Stimulated activated CD8-positive, alpha-beta memory T cell treated with anti-CD3 and anti-CD28 coated beads, Interleukin-4, amount 100 ng/mL, for 24 hours (primary cell): ENCODE measurements at places on chromosomes 6 and 20.

DNA sequence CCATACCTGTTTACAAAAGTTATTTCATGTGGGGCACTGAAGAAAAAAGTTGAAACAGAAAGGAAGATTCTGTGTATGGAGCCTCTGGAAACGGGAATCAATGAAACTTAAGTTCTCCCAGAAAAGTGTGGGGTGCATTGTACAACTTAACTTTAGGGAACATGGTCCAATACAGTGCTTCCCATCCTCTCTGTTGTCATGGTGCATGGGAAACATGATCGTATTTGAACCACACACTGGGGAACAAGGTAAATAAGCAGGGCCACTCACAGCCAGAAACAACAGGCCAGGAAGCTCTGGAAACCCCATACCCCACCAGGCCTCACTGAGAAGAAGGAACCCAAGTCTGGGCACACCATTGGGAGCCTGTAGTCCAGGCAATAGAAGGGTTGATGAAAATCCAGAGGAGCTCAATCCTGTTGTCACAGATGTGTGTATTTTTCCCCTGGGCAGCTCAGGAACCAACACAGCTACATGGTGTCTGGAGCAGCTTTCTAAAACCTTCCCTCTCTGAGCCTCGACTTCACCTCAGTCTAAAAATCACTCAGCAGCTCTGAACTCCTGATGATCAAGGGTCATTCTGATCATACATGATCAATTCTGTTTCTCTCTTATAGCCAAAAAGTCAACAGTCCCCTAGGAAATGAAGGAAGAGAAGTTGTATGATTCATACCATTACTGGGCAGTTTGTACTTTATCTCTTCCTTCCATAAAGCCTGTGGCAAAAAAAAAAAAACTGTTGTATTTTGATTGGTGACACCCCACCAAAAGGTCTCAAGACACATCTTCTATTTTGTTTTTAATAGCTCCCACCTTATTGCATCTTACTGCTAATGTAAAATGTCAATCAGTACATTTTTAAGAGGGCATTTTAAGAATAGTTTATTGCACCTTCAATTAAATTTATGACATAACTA is 198.5 kb upstream of the TAB2 start:
- no peak for DNase-seq

GRCh38 chr6:142841915-142842314 is 103.1 kb downstream of the HIVEP2 start:
- DNase-seq: no peak

DNA sequence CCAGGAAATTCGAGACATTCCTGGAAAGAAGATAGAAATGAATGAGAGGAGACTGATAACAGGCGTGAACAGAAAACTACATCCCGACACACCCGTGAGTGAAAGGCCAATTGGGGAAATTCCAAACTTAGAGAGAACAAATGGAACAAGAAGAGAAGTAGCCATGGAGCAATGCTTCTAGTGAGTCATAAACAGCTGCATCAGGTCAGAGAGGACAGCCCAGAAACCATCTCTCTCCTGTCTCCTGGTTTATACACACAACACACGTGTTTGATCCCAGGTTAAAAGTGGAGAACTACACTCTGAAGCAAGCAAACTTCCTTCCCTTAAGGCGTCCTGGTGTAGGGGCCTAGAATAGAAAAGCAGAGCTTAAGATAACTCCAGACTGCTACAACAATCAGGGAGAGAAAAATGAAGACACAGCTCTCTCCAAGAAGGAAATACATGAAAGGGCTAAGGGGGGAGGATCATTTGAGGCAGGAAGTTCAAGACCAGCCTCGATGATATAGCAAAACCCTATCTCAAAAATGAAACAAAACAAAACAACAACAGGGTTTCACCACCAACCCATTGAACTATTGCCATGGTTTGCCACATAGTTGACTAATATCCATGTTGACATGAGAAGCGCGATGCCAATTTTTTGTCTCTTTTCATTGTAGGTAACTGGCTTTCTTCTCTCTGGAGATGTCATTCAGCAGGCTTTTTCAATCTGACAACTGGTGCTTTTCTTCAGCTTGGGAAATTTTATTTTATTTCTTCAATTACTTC is 26.9 kb downstream of the NRN1 start:
- DNase-seq: no peak

DNA sequence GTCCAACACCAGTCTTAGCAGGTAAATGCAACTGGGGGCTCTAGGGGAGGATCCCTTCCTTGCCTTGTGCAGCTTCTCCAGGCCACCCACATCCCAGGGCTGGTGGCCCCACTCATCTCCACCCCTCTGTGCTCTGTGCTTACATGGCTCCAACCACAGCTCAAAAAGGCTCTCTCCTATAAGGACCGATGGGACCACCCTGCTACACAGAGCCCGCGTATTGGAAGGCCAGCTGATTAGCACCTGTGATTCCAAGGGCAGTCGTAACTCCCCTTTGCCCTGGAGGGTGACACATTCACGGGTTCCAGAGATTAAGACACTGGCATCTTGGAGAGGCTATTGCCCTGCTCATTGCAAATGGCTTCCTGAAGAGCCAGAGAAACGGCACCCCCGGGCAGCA is 84.8 kb downstream of the BMP7 start:
- no peak for DNase-seq

- DNase-seq: peak; percentile 49
Observed at GRCh38 chr20:45946149-45946970, 11.9 kb downstream of the PCIF1 start.

- peak; percentile 29 for DNase-seq
Observed at GRCh38 chr20:3045042-3045815, 623 bp upstream of the MRPS26 start.

- no peak for DNase-seq
Observed at GRCh38 chr6:88815491-88815890, 147.9 kb downstream of the RNGTT start.

- DNase-seq: no peak
Observed at GRCh38 chr6:105835373-105835772, 250.8 kb upstream of the PRDM1 start.

GRCh38 chr20:11457488-11457887 is 460.2 kb upstream of the BTBD3 start:
- DNase-seq: no peak

- no peak for DNase-seq
Observed at GRCh38 chr6:66664112-66664511, 957.1 kb upstream of the EYS start.

- no peak for DNase-seq
Observed at GRCh38 chr6:128073389-128073788, 172.5 kb upstream of the THEMIS start.

DNA sequence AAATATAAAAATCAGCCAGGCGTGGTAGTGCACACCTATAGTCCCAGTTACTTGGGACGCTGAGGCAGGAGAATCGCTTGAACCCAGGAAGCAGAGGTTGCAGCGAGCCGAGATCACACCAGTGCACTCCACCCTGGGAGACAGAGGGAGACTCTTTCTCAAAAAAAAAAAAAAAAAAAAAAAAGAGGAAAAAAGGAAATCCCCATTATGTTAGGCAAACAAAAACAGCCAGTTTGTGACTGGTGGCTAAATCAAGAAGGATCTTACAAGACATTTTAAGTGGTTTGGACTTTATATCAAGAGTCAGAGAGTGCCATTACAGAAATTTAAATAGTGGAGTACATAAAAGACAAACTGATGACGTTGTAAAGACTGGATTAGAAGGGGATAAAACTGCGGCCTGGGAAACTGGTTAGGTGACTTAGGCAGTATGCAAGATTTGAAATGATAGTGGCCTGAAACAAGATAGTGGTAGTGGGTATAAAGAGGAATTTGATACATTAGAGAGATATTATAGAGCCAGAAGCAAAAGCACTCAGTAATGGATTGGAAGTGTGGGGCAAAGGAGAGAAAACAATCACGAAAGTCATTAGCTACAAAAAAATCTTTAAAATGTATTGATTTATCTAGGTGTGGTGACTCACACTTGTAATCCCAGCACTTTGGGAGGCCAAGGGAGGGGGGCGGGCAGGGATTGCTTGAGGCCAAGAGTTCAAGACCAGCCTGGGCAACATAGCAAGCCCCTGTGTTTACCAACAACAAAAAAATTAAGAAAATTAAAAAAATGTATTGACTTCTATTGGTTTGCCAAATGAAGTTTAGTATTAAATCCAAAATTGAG is 1.7 kb upstream of the MYO6 start:
- no peak for DNase-seq

GRCh38 chr20:52801628-52802006 is 170.5 kb upstream of the TSHZ2 start:
- DNase-seq: no peak

GRCh38 chr6:86511962-86512361 is 425.4 kb upstream of the HTR1E start:
- no peak for DNase-seq

DNA sequence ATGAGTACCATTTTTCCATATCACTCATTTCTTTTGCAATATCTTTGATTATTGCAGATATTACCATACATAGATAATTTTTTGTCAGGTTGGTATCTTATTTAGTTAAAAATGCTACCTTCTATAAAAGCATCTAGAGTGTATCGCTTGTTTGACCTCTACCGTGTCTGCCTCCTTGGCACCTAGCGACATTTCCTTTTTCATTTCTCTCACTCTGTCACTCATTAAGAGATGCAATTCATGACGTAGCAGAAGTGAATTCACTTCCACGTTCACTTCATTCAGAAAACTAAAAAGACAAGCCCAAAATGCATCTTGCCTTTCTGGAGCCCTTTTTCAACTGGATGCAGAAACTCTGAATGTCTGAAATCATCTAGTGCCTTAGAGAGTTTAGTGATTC is 172.9 kb downstream of the MMS22L start:
- DNase-seq: no peak

- DNase-seq: no peak
Observed at GRCh38 chr6:170209354-170210025, 81.4 kb downstream of the DLL1 start.

GRCh38 chr20:17925141-17925939 is 43.3 kb downstream of the SNX5 start:
- DNase-seq: no peak

GRCh38 chr20:58043236-58044140 is 185.0 kb downstream of the ANKRD60 start:
- DNase-seq: no peak

DNA sequence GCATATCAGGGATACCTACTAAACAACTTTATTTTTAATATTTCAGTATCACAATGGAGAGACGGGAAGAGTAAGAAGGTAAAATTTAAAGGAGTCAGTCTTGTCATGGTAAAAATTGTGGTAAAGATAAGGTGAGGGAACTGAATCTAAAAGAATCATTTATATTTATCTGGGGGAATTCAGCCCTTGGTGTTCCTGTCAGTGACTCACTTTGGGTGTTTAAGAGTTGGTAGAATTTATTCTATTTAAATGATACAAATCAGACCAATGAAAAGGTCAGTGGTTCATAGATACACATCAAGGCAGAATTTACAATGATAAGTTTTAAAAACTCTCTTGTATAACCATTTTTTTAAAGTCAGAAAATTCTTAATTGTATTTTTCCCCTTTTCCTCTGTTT is 164.4 kb downstream of the CDKAL1 start:
- DNase-seq: no peak

DNA sequence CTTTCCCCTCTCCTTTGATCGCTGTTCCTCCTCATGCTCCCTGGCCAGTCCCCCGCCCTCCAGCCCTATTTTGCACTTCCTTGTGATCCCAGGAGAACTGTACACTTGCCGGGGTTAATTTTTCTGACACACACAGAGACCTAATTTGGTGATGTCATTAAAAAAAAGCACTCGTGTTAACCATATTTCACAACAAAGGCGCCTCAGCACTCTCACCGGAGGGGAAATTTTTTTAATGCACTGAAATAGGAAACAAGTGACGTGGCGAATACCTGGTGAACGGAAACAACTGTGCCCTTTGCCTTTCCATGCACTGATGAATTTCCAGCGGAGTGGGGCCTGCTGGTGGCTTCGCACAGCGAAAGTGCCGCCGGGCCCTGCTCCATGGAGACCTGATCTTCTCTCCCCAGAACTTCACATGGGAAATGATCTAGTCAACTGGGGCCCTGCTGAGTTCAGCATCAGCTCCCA is 53.9 kb upstream of the TAGAP start:
- peak; percentile 49 for DNase-seq

DNA sequence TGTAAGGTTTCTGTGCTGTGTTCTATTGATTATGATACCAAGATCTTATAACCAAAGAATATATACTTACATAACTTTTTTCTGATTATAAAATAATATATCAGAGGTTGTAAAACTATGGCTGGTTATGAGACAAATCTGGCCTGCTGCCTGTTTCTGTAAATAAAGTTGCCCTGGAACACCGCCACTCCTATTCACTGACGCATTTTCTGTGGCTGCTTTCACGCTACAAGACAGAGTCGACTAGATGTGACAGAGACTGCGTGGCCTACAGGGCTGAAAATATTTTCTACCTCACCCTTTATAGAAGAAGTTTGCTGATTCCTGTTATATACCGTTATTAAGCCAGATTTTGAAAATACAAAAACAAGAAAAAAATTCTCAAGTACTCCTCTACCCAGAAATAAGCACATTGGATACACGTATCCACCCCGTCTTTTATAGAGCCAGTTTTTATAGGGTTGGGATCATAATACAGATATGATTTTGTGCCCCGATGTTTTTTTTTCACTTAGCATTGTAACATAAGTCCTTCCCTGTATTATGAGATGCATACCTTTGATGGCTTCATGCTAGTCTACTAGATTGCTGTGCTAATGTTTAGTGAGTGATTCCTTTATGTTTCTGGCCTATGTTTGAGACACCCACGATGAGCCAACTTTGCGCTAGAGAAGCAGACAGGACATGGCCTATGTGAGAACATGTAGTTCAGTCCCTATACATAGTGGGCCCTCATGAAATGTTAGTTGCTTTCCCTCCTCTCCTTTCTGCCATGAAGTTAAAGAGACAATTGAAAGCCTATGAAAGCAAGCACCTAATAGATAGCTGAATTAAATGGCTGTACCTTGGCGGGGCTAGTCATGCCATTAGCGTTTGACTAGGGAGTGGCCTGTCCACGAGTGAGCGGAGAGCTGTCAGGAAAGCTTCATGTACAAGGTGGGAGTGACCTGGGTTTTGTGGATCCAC is 98.1 kb upstream of the KCNK16 start:
- DNase-seq: no peak

- peak; percentile 17 for DNase-seq
Observed at GRCh38 chr6:130322673-130323268, 43.0 kb upstream of the TMEM200A start.

GRCh38 chr6:20653085-20653479 is 118.8 kb downstream of the CDKAL1 start:
- no peak for DNase-seq

DNA sequence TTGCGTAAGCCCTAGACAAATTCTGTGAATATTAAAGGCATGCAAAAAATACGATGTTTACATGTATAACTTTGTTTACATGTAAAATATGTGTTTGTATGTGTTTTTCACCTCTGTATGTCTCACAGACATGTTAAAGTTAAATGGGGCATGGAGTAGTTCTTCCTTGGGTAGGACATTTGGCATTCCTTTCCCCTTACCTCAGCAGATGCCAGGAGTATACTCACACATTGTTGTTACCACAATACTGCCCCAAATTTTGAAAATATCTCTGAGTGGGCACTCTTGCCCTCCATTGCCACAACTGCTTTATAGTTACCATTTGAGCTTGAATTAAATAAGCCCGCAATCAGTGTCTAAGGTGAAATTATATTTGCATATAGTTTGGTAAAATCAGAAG is 147.5 kb downstream of the MYO6 start:
- DNase-seq: no peak
